ENCODE measurements at places on chromosomes 7 and 10.

DNA sequence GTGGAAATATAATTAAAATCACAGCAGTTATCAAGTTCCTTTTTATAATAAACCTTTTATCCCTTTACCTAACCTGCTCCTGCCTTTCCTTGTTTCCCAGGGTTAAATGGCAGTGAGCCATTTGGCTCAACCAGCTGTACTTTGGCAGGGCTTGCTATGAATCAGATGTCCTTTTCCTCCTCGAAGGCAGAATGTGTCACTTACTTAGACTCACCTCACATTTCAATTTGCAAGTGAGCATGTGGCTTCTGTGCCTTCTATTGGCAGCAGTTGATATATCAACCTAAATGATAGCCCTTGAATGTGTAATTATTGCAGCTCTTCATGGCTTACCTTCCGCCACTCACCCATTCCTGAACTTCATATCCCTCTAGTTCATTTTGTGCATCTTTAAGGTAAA is 301.7 kb downstream of the CSTF2T start:
- no peak for DNase-seq

GRCh38 chr7:151388007-151388297 is 21.9 kb downstream of the WDR86 start:
- DNase-seq = no peak

DNA sequence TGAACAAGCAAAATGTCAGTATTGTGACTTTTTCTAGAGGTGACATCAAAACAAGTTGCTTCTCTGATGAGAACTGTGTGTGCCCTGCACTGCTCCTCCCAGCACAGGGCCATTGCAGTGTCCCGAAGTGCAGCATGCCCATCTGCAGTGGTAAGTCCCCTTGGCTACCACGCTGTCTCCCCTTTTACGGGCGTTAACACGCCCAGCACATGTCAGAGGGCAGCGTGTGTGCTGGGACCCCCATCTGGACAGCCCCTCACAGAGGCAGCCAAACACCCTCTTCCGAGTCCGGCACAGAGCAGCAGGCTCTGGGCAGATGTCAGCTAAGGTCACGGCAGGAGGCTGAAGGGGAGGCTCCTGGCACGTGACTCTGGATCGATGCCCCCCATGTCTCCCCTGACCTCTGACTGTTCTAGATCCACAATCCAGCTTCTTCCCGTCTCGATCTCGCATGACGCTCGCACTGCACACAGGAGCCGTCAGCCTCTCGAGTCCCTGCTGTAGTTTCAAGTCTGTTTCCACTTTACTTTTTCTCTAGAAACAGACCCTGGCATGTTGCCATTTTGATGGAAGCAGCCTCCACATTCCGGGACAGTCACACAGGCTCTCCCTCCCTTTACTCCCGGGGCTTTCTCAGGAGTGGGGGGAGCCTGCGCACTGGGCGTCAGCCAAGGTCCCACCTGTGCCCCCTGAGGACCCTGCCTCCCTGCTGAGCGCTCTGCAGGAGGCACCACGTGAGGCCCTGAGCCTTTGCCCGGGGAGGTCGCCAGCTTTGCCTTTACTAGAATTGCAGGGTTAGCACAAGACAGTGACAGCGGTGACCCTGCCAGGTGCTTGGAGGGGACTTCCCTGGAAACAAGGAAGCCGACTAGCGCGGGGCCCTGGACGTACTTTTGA is 133.8 kb downstream of the TCERG1L start:
- DNase-seq = no peak

- DNase-seq = no peak
These were observed 46.1 kb downstream of the PTPRN2 start for GRCh38 chr7:158541346-158542010.

DNA sequence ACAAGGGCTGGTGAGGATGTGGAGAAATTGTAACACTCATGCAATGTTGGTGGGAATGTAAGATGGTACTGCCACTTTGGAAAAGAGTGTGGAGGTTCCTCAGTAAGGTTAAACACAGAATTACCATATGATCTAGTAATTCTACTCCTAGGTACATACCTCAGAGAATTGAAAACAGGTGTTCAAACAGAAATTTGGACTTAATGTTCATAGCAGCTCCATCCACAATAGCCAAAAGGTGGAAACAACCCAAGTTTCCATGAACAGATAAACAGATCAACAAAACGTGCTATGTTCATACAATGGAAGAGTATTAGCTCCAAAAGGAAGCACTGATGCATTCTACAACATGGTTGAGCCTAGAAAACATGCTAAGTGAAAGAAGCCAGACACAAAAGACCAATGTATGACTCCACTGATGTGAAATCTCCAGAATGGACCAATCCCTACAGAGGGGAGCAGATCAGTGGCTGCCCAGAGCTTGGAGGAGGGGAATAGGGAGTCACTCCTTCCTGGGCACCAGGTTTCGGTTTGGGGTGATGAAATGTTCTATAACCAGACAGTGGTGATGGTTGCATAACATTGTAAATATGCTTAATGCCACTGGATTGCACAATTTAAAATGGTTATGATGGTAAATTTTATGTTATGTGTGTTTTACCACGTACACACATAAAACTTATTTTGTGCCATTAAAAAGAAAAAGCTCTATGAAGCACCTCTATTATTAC is 5.7 kb upstream of the WDR86 start:
- DNase-seq = peak; percentile 32

DNA sequence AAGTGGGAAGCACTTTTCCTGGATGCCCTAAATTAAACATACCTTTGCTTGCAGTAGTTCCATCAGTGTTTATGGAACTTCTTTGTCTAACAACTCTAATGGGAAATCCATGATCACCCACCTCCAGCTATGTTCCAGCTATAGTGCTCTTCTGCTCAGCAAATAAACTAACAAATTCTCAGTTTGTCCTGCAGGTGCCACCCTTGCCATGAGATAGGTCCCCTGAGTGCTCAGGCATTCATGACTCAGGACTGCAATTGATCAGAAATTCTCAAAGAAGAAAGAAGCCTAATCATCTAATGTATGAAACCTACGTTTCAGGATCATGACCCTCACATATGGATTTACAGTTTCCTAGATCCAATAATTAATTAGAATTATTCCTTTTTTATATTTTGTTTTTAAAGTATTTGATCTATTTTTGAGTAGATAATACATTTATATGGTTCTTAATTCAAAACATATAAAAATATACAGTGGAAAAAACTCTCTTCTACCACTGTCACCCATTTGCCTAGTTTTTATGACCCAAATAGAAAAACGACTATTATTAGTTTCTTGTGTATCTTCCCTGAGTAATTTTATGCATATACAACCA is 48.7 kb upstream of the DYNC1I1 start:
- peak; percentile 13 for DNase-seq

- DNase-seq = no peak
These were observed 973.5 kb downstream of the ANKRD7 start for GRCh38 chr7:119197877-119198527.

- no peak for DNase-seq
These were observed 11.5 kb upstream of the STN1 start for GRCh38 chr10:103929381-103929921.

DNA sequence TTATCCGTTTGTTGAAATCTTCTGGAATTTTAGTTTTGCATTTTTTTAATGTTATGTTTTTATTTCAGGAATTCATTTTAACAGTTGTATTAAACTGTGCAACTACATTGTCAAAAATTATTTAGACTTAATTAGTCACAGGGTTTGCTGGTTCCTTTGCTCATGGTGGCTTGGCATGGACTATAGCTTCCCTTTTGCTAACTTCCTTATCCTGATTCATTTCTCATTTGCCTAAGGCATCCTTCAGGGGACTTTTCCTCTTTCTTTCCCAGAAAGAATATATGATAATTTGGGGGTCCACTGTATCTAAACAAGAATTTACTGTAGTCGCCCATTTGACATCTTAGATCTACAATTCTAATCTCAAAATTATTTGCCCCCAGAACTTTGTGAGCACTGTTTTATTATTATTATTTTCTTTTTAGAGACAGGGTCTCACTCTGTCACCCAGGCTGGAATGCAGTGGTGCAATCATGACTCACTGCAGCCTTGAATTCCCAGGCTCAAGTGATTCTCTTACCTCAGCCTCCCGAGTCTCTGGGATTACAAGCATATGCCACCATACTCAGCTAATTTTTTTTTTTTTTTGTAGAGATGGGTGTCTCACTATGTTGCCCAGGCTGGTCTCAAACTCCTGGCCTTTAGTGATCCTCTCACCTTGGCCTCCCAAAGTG is 13.9 kb downstream of the FIGNL1 start:
- DNase-seq = no peak

GRCh38 chr7:99499371-99499720 is 735 bp downstream of the ZNF394 start:
- DNase-seq = no peak

DNA sequence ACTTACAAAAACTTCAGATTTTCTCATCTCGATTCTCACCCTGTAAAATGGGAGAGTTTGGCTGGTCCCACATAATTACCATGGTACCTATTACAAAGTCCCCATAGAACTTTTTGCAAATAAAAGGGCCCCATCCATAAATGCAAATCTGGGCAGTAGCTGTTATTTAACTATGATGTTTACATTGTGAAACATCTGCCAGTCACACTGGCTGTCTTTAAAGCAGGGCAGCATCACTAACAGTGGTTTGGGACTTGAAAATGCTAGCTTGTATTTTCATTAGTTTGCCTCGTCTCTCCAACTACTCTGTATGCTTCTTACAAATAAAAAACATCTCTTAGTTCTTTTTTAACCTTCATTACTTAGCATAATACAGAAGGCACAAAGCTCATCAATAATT is 240.7 kb downstream of the FZD1 start:
- DNase-seq = no peak

- DNase-seq = no peak
These were observed 335.4 kb upstream of the KAT6B start for GRCh38 chr10:74491014-74491413.

GRCh38 chr10:113713640-113713982 is 33.9 kb downstream of the CASP7 start:
- no peak for DNase-seq

DNA sequence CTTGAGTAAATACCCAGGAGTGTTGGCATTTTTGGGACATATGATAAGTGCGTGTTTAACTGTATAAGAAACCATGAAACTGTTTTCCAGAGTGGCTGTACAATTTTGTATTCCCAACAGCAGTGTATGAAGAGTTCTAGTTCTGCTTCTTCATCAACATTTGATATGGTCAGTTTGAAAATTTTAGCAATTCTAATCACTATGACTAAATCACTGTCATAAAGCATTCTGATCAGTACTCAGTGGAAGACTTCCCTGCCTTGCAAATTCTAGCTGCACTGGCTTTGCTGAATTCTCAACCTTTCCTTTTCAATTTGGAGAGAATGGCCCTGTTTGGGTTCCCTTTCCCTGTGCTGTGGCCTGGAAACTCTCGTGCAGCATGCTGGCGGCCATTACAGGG is 18.6 kb upstream of the FAM221A start:
- DNase-seq = no peak

DNA sequence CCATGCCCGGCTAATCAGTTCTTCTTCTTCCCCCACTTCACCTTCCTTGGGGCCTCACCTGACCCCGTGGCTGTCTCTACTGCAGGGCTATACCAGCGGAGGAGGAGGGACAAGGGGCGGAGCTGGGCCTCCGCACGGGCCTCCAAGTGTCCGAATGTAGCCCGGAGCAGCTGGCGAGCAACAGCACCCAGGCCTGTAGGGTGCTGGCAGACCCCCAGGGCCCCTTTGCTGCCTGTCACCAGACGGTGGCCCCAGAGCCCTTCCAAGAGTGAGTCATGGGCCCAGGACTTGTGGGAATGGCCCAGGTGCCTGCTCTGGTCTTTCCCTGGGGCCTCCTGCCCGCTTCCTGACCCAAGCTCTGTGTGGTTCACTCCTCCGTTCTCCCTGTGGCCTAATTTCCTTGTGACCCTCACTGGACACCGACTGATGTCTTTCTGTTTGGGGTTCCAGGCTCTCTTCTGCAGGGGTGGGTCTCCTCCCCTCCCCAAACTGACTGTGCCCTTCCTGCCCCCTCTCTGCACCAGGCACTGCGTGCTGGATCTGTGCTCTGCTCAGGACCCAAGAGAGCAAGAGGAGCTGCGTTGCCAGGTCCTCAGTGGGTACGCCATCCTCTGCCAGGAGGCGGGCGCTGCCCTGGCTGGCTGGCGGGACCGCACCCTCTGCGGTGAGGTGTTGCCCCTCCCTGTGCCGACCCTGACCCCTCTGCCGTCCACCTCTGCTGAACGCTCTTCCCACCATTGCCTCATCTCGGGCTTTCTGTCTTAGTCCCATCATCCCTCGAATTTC is 35.2 kb downstream of the EPHB4 start:
- DNase-seq = no peak

DNA sequence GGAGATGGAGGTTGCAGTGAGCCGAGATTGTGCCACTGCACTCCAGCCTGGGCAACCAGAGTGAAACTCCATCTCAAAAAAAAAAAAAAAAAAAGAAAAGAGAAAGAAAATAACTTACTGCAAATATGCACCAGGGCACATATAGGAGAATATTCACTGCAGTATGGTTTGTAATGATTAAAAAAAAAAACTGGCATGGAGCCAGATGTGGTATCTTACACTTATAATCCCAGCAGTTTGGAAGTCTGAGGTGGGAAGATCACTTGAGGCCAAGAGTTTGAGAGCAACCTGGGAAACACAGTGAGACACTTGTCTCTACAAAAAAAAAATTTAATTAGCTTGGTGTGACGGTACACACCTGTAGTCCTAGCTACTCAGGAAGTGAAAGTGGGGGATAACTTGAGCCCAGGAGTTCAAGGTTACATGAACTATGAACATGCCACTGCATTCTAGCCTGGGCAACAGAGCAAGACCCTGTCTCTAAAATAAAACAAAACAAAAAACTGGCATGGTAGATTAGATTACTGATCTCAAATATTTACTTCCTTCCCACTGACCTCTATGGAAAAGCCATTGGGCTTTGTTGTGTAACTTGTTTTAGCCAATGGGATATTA is 85.6 kb downstream of the MICU1 start:
- DNase-seq = no peak

GRCh38 chr10:101397140-101397539 is 43.2 kb downstream of the BTRC start:
- DNase-seq = peak; percentile 10

- no peak for DNase-seq
These were observed 31.6 kb upstream of the AKR1C1 start for GRCh38 chr10:4931587-4931986.

DNA sequence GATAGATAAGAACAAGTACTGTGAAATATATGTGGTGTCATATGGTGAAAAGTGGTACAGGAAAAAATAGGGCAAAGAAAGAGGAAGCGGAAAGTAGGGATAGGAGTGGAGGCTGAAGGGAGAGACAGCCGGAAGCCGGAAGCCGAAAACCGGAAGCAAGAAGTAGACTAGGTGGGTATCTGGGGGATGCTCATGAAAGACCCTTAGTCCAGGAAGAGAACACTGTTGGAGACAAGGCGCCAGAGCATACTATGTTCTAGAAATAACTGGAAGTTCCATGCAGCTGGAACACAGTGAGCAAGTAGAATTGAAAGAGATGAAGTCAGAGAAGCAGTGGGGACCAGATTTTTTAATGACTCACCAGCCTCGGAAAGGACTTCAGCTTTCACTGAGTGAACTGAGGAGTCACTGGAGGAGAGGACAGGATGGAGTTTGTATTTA is 22.5 kb downstream of the ST8SIA6 start:
- no peak for DNase-seq

GRCh38 chr10:77252380-77253146 is 385.0 kb downstream of the KCNMA1 start:
- DNase-seq = no peak

Measured in AG09309 (cell line).